Activated CD8-positive, alpha-beta memory T cell treated with anti-CD3 and anti-CD28 coated beads for 4 hours (primary cell): ENCODE measurements at places on chromosomes 7 and 10.
A peak's percentile ranks its signal among the peaks of the same experiment; 100 is the strongest.

- DNase-seq, result no peak
Observed at GRCh38 chr7:66452165-66452564, 176.5 kb upstream of the KCTD7 start.

DNA sequence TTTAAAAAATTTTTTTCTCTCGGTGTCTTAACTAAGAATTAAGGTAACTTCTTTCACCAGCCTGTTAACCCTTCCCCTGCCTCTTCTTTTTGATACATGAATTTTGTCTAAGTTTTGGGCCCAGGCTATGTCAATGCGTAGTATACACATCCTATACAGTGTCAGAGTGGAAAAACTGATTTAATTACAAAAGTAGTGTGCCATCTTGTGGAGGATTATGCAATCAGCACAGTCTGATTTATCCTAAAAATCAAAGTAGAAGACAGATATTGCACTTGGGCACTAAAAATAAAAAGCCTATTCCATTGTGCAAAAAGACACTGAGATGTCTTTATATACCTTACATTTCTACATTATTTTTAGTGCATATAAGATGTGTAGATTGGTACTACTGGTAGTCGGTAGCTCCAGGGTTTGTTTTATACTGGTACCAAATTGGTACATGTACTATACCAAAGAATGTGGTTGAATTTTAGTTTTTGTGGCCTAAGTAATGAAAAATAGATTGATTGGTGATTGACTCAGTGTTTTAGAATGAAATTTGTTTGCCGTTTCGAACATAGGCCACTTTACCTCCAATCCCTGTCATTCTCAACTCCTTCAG is 96.6 kb downstream of the MKLN1 start:
- DNase-seq, result no peak

GRCh38 chr7:70812511-70812910 is 319.4 kb upstream of the GALNT17 start:
- DNase-seq, result no peak

GRCh38 chr10:17854044-17854652 is 45.0 kb downstream of the MRC1 start:
- no peak for DNase-seq

DNA sequence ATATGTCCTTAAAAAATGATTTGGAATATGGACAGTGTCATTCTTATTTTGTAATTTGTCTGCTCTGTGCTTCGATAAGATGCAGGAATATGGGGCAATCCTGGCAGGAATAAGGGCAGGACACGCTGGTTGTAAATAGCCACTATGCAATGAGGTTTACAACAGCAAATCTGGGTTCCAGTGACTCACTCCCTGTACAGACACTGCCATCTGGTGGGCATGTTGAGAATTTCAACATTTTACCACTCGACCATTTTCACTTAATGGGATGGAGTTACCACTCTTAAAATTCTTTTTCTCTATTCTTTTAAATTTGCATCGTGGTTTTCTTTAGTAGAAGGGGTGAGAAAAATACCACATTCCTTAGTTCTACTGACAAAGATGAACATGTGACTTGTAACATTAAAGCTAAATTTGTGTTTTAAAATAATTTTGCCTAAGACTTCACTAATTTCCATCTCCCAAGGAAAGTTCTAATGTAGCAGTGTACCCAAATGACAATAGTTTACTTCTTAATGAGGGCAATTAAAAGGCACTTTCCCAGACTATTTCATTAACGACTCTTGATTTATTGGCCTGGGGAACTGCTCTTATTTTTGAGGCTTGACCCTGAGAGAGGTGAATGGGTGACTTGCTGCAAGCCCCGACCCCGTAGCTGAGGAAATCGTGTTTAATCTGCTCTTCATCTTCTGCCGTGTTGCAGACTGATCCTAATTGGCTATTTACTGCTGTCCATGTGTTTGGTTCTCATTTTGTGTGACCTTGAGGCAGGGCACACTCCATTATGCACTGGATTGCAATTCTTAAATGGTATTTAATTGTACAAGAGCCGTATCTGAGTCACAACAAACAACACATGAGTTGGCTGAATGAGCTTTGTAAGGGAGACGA is 173.6 kb upstream of the IMMP2L start:
- DNase-seq, result peak; percentile 22

GRCh38 chr10:127836176-127836575 is 56.6 kb downstream of the CLRN3 start:
- no peak for DNase-seq

- no peak for DNase-seq
Observed at GRCh38 chr10:78255796-78256638, 222.4 kb downstream of the RPS24 start.

GRCh38 chr7:32532716-32533115 is 37.4 kb downstream of the AVL9 start:
- no peak for DNase-seq

- DNase-seq, result no peak
Observed at GRCh38 chr7:151895008-151895630, 18.2 kb upstream of the PRKAG2 start.

DNA sequence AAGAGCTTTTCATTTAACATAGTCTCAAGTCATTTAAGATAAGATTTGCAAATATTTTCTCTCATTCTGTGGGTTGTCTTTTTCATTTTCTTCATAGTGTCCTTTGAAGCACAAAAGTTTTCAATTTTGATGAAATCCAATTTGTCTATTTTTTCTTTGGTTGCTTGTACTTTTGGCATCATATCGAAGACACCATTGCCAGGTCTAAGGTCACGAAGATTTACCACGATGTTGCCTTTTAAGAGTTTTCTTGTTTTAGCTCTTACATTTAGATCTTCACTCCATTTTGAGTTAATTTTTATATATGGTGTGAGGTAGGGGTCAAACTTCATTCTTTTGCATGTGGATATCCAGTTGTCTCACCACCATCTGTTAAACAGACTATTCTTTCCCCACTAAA is 34.7 kb downstream of the TMEM270 start:
- no peak for DNase-seq

GRCh38 chr7:1940402-1940786 is 270.3 kb downstream of the ELFN1 start:
- DNase-seq, result peak; percentile 77

GRCh38 chr7:100475549-100475948 is 3.5 kb downstream of the TSC22D4 start:
- DNase-seq, result no peak

- DNase-seq, result no peak
Observed at GRCh38 chr7:85095366-85095765, 91.5 kb downstream of the SEMA3D start.

DNA sequence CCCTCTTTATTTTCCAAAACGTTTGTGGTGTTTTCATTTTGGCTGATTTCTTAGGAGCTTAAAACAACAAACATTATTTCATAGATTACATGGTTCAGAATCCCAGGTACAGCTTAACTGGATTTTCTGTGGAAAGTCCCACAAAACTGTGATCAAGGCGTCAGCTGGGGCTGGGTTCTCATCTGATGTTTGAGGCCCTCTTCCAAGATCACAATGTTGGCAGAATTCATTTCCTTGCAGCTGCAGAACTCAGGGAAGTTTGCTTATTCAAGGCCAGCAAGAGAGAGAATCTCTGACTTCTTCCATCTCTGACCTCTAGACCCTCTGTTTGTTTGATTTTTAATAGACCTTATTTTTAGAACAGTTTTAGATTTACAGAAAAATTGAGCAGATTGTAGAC is 108.4 kb upstream of the AGK start:
- DNase-seq, result no peak

GRCh38 chr10:22294694-22295093 is 21.5 kb upstream of the COMMD3 start:
- DNase-seq, result no peak

GRCh38 chr10:91312382-91312733 is 91.9 kb downstream of the PCGF5 start:
- DNase-seq, result no peak

- DNase-seq, result no peak
Observed at GRCh38 chr7:29342761-29343160, 148.2 kb downstream of the CHN2 start.

- DNase-seq, result no peak
Observed at GRCh38 chr10:3710764-3711163, 74.2 kb downstream of the KLF6 start.

- no peak for DNase-seq
Observed at GRCh38 chr7:152383341-152384234, 52.2 kb downstream of the KMT2C start.

DNA sequence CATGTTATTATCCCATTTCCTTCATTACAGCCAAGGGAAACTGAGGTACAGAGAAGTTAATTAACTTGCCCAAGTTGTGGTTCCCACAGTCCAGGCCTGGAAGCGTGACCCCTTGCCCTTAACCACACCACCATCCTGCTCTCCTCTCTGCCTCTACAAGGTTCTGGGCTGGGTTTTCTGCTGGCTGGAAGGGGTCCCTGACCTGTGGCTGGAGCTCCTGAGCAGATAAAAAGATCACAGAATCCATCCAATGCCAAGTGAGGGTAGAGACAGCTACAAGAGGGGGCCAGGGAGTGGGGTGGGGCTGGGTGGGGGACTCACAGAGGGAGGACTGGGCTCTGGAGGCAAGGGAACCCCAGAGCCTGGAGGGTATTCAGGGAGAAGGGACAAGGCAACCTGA is 9.7 kb downstream of the ASB10 start:
- no peak for DNase-seq

DNA sequence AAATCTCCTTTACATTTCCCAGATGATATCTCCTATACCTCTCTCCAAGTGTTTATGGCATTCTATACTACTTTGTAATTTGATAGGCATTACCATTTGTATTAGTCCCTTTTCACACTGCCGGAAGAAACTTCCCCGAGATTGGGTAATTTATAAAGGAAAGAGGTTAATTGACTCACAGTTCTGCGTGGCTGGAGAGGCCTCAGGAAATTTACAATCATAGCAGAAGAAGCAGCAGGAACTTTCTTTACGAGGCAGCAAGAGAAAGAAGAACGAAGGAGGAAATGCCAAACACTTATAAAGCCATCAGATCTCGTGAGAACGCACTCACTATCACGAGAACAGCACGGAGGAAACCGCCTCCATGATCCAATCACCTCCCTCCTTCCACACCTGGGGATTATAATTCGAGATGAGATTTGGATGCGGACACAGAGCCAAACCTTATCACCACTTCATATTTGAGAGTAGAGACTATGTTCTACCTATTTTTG is 1194.6 kb downstream of the SORCS1 start:
- no peak for DNase-seq

GRCh38 chr7:25118048-25118753 is 6.9 kb downstream of the CYCS start:
- no peak for DNase-seq

GRCh38 chr10:124904796-124905195 is 37.1 kb upstream of the ZRANB1 start:
- no peak for DNase-seq

GRCh38 chr7:110534241-110534931 is 556.5 kb upstream of the LRRN3 start:
- no peak for DNase-seq

DNA sequence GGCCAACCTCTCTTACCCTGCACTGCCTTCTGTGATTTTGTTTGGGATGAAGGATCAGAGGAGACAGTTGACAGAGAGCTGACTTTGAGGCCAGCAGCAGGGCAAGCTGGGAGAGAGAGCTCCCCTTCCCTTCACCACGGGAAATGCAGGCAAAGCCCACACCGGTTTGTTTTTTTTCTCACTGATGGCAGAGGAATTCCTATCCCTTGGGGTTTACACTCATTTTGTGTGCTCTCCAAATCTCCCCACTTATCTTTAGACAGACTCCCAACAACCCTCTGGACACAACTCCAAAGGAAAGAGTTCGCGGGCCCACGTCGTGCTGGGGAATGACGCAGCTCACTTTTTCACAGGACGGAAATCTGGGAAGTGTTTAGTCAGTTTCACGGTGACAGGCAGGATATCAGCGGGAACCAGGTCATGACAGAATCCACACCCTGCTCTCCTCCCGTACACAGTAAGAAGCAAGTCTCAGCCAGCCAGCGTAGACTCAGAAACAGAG is 68.3 kb upstream of the FAM171A1 start:
- no peak for DNase-seq

GRCh38 chr10:44801383-44802327 is 109.5 kb upstream of the TMEM72 start:
- DNase-seq, result no peak

- DNase-seq, result no peak
Observed at GRCh38 chr7:131057015-131057793, 270.5 kb upstream of the MKLN1 start.

DNA sequence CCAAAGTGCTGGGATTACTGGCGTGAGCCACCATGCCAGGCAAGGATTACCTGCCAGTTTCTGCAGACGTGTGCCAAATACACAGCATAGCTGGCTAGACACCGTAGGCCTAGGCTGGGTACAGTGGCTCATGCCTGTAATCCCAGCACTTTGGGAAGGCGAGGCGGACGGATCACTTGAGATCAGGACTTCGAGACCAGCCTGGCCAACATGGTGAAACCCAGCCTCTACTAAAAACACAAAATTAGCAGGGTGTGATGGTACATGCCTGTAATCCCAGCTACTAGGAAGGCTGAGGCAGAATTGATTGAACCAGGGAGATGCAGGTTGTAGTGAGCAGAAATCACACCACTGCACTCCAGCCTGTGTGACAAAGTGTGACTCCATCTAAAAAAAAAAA is 868 bp downstream of the RFC2 start:
- DNase-seq, result no peak

- DNase-seq, result no peak
Observed at GRCh38 chr10:101725296-101726114, 30.5 kb upstream of the FBXW4 start.

DNA sequence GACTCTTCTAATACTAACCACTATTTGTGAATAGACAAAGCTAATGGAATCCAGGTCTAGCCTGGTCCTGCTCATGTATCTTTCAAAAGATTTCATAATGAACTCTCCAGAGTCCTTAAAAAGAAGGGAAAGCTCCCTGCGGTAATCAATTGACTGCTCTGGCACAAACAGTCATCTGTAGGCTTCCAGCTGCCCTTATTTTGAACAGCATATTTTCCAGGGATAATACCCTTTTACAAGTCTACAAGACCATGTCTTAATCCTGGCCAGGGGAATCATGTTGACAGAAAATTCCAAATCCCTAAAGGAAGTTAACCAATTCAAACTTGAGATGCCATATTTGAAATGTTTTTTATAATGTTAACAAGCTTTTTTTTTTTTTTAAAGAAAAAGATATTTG is 34.6 kb downstream of the ADAM12 start:
- DNase-seq, result no peak

DNA sequence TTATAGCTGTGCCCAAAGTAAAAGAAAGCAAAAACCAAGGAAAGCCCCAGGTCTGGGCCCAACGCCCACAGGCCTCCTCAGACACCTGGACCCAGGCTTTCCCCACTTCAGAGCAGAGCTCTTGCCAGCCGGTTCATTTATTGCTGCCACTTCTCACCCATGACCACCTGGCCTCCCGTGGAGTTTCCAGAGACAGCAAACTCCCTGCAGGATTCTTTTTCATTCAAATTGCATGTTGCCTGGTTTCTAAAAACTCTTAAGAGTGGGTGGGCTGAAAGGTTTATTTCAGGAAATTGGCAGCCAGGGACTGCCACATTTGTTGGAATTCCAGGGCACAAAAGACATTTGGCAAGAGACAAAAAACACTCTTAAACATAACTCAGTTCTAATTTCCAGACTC is 4.7 kb downstream of the VOPP1 start:
- DNase-seq, result no peak

DNA sequence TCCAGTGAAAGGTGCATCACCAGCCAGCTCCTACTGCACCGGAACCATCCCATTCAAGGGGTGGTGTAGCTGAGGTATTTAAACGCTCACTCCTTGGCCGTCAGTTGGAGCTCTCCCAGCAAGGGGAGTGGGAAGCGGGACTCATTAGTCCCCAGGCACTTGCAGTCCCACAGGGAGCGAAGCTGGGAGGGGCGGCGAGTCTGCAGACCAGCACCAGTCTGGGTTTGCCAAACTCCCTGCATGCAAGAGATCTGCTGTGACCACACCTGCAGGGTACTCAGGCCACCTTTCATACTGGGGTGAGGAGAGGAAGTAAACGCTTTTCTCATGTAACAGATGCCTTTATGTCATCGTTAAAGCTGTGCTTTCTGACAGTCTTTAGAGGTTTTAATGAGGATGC is 187.9 kb downstream of the PTPRN2 start:
- DNase-seq, result no peak
